ENCODE measurements at places on chromosomes 12 and 14.

DNA sequence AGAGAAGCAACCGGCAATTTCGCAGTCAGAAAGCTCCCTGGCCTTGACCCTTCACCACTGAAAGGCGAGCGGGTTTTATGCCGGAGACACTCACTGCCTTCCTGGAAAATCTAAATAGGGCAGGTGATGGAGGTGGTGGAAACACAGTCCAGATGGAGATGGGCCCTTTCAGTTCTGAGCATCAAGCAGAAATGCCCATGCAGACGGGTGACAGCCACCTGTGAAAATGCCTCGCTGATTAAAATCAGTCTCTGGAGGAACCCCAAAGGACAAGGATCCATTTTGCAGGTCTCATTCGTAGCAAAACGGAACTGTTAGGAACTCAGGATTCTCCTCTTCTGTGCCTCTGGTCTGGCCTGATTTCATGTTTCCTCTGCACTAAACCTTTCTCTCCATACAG is 74.2 kb downstream of the FZD10 start:
- no peak for DNase-seq

- DNase-seq: peak; percentile 51
These were observed 67.6 kb upstream of the CDKN3 start for GRCh38 chr14:54329082-54329695.

GRCh38 chr12:53612978-53613377 is 13.2 kb downstream of the ATF7 start:
- no peak for DNase-seq

- peak; percentile 81 for DNase-seq
These were observed 64.9 kb downstream of the SPRING1 start for GRCh38 chr12:116672842-116673516.

GRCh38 chr14:40842816-40843215 is 763.9 kb upstream of the LRFN5 start:
- DNase-seq: no peak

DNA sequence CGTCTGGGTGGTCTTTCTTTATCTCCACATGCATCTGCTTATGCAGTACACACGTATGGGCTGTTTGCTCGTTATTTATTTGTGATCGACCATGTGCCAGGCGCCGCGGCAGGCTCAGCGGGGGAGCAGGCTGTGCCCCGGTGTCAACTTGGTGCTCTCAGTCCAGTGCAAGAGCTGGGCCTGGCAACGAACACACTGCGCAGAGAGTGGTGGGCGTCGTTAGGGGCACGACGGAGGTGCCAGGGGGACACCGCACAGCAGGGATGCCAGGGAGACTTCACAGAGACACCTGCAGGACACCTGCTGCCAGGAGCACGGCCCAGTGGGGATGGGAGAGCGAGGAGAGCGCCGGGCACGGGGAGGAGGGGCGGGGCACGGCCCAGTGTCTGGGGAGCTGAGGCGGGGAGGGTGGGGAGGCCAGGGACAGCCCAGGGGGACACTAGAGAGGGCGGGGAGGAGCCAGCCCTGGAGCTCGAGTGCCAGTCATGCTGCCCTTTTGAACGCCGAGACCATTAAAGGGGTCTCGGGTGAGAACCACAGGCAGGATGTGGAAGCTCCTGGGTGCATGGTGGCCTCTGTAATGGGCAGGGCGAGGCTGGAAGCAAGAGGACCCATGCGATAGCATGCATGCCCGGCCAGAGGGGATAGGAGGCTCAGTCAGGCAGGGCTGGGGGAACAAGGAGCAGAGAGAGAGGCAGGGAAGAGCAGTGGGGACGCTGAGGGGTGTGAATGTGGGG is 652 bp upstream of the LRCOL1 start:
- DNase-seq: no peak

DNA sequence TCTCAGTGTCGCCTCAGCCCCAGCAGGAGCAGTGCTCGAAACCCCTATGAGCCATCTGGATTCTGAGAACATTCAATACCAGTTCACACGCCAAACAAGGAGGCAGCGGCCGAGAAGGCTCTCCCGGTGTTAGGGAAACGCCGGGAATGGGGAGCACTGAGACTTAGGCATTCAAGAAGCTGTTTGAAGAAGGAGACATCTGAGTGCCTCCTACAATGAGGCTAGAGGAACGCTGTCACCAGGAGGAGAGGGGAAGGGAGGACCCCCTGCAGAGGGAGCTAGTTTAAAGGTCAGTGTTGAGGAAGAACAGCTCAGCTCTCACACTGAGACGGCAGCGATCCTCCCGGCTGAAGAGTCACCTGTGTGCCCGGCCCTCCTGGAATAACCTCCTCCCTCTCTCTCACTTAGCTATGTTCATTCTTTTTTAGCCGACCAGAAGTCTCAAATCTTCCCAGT is 69.9 kb downstream of the SERPINA3 start:
- no peak for DNase-seq

DNA sequence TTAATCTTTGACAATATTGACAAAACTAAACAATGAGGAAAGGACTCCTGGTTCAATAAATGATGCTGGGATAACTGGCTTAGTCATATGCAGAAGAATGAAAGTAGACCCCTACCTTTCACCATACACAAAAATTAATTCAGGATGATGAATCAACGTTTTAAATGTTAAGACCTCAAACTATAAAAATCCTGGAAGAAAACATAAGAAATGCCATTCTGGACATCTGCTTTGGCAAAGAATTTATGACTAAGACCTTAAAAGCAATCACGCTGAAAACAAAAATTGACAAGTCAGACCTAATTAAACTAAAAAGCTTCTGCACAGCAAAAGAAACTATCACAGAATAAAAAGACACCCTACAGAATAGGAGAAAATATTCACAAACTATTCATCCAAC is 97.4 kb downstream of the LMNTD1 start:
- no peak for DNase-seq

GRCh38 chr12:94421868-94422740 is 37.6 kb downstream of the CEP83 start:
- DNase-seq: peak; percentile 44

GRCh38 chr12:71780237-71780822 is 25.7 kb downstream of the RAB21 start:
- DNase-seq: peak; percentile 78

GRCh38 chr12:70849265-70849960 is 71.1 kb downstream of the PTPRR start:
- DNase-seq: peak; percentile 1

GRCh38 chr12:57370072-57370471 is 60.8 kb downstream of the R3HDM2 start:
- DNase-seq: no peak

DNA sequence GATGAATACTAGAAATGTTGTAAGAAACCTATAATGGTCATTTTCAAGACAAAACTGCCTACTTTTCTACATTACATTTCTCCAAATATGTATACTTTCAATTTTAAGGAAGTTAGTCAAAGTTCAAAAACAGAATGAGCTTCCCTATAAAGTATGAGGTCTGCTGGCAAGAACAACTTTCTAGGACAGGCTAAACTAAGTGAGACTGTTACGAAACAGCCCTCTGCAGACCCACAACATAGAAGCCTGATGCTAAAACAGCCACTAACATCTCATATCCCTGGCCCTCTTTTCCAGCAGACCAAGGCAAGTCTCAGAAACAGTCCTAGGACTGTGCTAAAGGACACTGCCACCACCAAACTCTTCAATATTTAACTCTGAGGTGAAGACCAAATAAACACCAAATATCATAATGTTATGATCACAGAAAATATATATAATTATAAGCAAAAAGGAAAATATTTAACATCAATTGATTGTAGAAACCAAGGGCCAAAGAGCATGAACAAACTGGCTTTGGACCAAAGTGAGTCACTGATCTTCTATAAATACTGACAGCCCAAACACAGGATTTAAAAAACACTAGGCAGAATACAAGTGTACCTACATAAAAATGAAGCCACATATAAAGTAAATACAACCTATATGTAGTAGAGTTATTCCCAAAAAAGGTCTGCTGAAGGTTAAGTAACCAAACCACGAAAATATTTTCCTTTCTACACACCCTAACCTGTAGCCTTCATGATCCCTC is 27.7 kb downstream of the PPP4R3A start:
- no peak for DNase-seq

GRCh38 chr14:101552786-101553231 is 8.5 kb upstream of the DIO3 start:
- DNase-seq: no peak

GRCh38 chr12:48788854-48789775 is at the start of gene ADCY6:
ADCY6 (minus strand) TSS chr12:48789089; CDS start chr12:48783434, 5,655 bp downstream.
- DNase-seq: peak; percentile 34

DNA sequence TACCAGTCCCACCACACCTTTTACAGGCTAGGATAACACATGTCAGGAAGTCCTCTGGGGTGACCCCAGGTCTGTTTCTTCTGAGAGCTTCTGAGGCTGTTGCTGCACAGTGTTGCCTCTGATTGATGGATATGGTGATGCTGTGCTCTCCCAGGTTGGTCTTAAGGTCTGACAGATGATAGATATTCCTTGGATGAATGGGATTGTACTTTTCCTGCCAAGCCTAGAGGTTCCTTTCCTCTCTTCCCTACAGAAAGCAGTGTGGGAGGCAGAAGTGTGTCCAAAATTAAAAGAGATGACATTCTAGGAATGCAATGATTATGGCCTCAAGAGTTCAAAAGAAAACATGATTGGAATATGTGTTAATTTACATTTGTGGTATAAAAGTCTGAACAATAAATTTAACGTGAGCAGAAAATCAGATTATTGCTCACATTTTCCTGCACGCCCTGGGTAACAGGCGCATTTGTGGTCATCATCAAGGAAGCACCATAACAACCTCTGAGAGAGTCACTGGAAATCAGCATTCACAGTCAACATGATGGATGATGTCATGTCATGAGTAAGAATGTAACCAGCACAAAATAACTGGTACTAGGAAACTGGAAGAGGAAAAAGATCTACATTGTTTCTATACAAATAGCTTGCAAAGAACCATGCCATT is 73.7 kb downstream of the BBS10 start:
- no peak for DNase-seq

- no peak for DNase-seq
These were observed 8.0 kb upstream of the CPNE6 start for GRCh38 chr14:24063263-24063836.

GRCh38 chr12:108907839-108908351 is 28.0 kb downstream of the DAO start:
- DNase-seq: peak; percentile 91

GRCh38 chr12:48985475-48985897 is 7.4 kb downstream of the WNT1 start:
- no peak for DNase-seq

- no peak for DNase-seq
These were observed 15.3 kb upstream of the SPIC start for GRCh38 chr12:101459642-101460346.

- DNase-seq: peak; percentile 73
These were observed 117.4 kb downstream of the DAD1 start for GRCh38 chr14:22471545-22472121.

GRCh38 chr12:54162741-54163140 is 26.0 kb downstream of the SMUG1 start:
- no peak for DNase-seq

GRCh38 chr12:106416273-106416672 is 58.7 kb downstream of the POLR3B start:
- DNase-seq: no peak

- DNase-seq: peak; percentile 64
These were observed 48.5 kb upstream of the CSRP2 start for GRCh38 chr12:76927170-76927784.

- DNase-seq: no peak
These were observed 1.2 kb downstream of the VWF start for GRCh38 chr12:6123258-6123657.

DNA sequence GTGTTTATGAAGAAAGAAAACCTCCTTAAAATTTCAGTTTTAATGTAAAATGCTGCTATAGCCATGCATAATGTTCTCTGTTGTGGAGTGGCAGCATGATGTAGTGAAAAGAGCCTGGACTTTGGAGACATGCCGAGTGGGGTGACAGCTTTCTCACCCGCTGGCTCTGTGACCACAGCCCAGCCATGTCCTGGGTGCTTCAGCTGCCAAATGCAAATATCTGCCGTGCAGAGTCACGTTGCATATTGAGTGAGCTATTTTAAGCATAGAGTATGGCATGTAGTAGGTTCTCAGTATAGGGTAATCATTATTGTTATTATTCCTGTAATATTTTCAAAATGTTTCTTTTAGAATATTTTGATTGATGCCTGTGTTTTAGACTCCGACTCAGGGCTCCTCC is 15.5 kb upstream of the TCTN2 start:
- no peak for DNase-seq

DNA sequence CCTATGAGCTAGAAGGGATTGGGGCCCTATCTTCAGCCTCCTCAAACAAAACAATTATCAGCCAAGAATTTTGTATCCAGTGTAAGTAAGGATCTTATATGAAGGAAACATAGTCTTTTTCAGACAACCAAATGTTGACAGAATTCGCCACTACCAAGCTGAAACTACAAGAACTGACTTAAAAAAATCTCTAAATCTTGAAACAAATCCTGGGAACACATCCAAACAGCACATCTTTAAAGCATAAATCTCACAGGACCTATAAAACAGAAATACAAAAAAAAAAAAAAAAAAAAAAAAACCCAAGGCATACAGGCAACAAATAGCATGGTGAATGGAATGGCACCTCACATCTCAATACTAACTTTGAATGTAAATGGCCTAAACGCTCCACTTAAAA is 41.3 kb upstream of the LMNTD1 start:
- DNase-seq: no peak

DNA sequence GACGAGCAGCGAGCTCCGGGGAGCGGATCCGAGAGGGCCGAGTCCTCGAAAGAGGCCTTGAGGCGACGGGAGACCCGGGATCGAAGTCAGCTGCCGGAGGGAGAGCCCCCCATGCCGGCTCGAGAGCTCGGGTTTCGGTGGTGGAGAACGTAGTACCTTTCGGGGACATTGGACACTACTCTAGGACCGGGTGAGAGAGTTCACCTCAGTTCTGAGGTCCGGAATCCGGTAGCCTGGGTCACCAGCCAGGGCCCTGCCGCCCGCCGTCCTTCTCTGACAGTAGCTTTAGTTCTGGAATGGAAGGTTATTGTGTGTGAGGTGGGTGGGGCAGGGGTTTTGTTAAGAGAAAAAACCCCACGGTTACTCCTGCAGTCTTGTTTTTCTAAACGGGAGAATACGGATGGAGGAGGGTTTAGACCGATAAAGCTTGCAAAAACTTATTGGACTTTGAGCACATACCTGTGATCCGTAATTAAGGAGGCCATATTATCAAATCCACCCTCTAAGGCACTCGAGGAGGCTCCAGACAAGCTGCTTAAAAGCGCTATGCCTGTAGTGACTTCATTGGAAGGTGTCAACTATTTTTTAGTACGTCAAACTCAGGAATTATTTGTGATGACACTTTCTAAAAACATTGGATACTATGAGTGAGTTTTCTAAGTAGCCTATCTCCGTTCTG is 765 bp downstream of the SCYL2 start:
- DNase-seq: peak; percentile 51

DNA sequence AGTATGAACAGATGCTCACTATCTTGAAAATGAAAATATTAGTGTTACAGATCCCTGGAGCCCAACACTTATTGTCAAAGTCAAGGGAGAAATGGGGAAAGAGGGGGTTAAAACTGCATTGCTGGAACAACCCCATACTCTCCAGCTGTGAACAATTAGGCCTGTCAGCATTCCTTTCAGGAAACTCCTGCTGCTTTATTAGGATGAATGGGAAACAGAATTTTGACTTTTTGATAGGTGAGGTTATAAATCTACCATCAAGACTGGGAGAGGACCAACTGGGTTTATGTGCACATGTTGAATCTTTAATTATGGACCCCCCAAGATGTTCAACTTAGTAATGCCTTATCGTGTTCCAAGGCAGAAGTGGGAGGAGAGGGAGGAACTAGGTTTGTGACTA is 85.0 kb downstream of the TMTC1 start:
- DNase-seq: no peak

GRCh38 chr12:2960390-2960956 is 1.3 kb downstream of the TEAD4 start:
- peak; percentile 17 for DNase-seq

GRCh38 chr12:106865683-106866082 is 90.0 kb upstream of the TMEM263 start:
- no peak for DNase-seq
